Cardiac septum (tissue), 1 donor: ENCODE measurements at places on chromosomes 5 and 9. TPM values are rescaled to one million over a fixed set of nuclear protein-coding genes. Genes with fewer than 3 reads are reported as not detected.
A peak's percentile ranks its signal among the peaks of the same experiment; 100 is the strongest.

Gene LECT2
- not detected for total RNA-seq

DNA sequence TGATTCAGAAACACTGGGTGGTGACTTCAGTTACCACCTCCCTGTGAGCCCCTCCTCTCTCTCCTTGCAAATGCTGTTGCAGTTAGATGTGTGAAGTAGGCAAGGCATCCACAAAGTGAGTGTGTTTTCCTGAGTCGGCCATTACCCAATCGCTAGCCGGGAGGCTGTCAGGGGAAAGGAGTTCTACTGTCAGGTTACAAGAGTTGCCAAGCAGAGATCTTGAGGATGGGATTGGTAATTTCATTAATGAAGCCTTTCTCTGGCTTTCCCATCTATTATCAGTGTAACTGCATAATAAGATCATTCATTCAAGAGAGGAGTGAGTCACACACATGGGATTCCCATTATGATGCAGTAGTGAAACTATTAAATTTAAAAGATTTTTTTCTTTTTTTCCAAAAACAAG, 106.9 kb downstream of the GLDC start:
- no peak for DNase-seq

Gene EPB41L4B
- 1.5 TPM for total RNA-seq

Gene OTP
- not detected for total RNA-seq

- no peak for DNase-seq
Observed at GRCh38 chr9:72363236-72363635, 1.8 kb downstream of the ZFAND5 start.

Gene SLC22A4
- total RNA-seq = 2.2 TPM

GRCh38 chr9:121271368-121272341, 3.7 kb downstream of the GSN start:
- peak; percentile 90 for DNase-seq

DNA sequence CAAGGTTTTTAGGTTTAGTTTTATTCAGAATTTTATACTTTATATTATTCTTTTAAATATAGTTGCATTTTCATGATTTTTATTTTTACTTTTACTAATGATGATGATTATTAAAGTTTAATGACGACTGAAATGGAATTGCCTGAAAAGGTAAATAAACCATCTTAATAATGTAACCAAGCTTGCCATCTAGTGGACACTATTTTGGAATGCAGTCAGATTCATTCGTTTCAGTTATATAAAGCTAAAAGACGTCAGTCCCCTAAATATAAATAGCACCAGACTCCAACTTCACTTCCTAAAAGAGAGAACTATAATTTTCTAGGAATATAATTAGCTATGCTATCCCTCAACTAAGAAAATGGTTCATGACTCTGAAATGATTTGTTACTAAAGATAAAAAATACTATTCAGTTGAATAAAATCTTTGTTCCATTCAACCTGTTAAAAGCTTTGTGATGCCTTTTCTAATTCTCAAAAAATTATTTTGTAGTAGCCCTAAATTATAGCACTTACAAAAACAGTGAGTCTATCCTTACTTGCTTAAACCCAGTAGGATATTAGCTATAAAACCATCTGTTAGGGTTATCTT, 19.9 kb downstream of the ABITRAM start:
- DNase-seq = no peak

Gene DDX4
- not detected for total RNA-seq

GRCh38 chr5:1769017-1769640, 30.5 kb downstream of the MRPL36 start:
- no peak for DNase-seq

- DNase-seq = no peak
Observed at GRCh38 chr5:147661541-147661940, 121.0 kb downstream of the JAKMIP2 start.

Gene FNBP1
- 22.6 TPM for total RNA-seq
